ENCODE measurements at places on chromosomes 7 and 10.
A peak's percentile ranks its signal among the peaks of the same experiment; 100 is the strongest.

DNA sequence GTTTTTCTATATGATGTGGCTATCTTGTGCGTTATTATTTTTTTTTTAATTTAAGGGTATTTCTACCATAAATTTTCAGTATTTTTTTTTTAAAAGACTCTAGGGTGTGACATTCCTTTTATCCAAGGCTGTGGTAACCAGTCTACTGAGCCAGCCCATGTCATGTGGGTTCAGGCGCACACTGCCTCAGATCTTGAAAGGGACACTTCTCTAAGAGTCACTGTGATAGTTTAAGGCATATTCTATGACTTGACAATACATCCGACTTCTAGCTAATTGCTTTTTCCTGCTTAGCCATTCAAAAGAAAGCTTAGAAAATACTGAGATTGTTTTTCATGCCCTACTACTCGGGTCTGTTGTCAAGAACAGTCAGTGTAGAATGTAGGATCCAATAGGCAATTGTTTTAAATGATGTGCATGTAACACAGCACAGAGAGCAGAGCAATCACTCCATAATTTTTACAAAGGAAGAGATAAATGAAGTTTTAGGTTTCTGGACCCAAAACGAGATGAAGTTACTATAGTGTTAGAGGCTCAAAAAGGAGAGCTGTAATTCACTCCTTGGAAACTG is 263.7 kb downstream of the SORCS3 start:
- DNase-seq: no peak

DNA sequence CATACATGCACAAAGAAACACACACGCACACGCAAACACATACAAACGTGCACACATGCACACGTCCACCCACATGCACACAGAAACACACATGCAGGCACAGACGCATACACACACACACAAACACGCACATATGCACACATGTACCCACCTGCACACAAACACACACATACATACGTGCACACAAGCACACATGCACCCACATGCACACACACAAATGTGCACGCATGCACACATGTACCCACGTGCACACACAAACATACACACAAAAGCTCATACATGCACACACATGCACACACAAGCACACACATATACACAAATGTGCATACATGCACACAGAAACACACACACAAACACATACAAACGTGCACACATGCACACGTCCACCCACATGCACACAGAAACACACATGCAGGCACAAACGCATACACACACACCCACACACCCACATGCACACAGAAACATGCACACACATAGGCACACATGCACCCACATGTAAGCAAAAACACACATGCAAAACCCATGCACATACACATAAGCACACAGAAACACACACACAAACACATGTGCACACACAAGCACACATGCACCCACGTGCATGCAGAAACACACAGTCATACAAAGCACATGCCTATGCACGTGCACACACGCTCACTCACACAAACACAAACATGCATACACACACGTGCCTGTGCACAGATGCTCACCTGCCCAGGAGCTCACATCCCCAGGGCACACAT is 44.8 kb downstream of the FOXL3 start:
- DNase-seq: no peak

GRCh38 chr10:128440513-128441160 is 314.4 kb upstream of the MKI67 start:
- no peak for DNase-seq

- no peak for DNase-seq
Observed at GRCh38 chr7:101939136-101939695, 121.8 kb downstream of the CUX1 start.

DNA sequence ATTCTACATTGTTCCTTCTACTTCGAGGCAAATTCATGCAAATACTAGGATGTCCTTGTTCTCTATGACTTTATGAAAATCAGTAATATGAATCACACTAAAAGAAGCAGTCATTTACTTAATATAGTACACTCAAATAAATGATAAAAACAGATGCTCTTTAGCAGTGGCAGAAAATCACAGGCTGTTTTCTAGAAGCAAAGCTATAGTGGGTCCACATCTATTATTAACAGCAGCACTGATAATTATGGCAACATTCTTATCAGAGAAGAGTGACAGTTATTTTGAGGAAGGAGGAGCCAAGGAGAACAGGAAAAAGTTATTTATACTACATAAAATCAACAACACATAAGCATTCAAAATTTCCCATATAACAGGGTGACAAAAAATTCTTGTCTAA is 16.5 kb downstream of the KIF5B start:
- no peak for DNase-seq

- no peak for DNase-seq
Observed at GRCh38 chr10:21099291-21100062, 202.4 kb upstream of the NEBL start.

DNA sequence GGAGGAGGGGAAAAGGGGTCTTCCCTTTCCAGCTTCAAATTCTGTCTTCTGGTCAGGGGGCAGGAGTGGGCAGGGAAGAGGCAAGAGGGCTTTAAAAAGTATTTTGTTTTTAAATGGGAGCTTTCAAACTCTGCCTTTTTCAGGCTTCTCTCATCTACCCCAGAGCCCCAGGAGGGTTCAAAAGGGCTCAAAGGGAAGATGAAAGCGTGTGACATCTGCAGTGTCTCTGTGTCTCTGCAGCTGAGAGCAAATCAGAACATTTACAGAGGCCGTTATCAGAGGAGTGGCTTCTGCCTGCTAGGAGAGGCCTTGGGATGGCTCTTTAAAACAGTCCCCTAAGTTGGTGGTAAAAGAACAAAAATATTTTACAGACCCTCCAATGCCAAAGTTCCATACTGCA is 30.3 kb downstream of the TRIM8 start:
- DNase-seq: no peak

- no peak for DNase-seq
Observed at GRCh38 chr10:30894221-30894620, 137.4 kb downstream of the ZNF438 start.

- peak; percentile 100 for DNase-seq
Observed at GRCh38 chr10:14074062-14074884, 256.5 kb downstream of the FRMD4A start.

DNA sequence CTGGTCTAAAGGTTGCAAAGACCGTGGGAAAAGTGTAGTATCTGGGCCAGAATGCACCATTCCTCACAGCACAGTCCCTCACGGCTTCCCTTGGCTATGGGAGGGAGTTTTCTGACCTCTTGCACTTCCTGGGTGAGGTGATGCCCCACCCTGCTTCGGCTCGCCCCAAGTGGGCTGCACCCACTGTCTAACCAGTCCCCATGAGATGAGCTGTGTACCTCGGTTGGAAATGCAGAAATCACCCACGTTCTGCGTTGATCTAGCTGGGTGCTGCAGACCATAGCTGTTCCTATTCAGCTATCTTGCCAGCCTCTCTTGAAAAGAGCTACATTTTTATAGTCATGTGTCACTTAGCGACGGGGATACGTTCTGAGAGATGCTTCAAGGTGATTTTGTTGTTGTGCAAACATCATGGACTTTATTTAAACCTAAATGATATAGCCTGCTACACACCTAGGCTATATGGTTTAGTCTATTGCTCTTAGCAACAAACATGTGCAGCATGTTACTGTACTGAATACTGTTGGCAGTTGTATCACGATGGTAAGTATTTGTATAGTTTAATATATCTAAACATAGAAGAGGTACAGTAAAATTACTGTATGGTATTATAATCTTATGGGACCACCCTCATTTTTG is 120.0 kb downstream of the PPP1R9A start:
- DNase-seq: no peak

- no peak for DNase-seq
Observed at GRCh38 chr10:25766687-25767221, 167.3 kb upstream of the MYO3A start.

Data from brain microvascular endothelial cell (primary cell).